ENCODE measurements at places on chromosomes 2 and 18. TPM values are rescaled to one million over a fixed set of nuclear protein-coding genes. Genes with fewer than 3 reads are reported as not detected.
A peak's percentile ranks its signal among the peaks of the same experiment; 100 is the strongest.

GKN1 gene
- total RNA-seq: not detected

DSG2 gene
- 0.10 TPM for total RNA-seq

IL36G gene
- total RNA-seq: 0.24 TPM

IL36B gene
- not detected for total RNA-seq

RAD51AP2 gene
- not detected for total RNA-seq

- no peak for DNase-seq
Measured at GRCh38 chr2:75123876-75124275, 75.4 kb downstream of the TACR1 start.

DNA sequence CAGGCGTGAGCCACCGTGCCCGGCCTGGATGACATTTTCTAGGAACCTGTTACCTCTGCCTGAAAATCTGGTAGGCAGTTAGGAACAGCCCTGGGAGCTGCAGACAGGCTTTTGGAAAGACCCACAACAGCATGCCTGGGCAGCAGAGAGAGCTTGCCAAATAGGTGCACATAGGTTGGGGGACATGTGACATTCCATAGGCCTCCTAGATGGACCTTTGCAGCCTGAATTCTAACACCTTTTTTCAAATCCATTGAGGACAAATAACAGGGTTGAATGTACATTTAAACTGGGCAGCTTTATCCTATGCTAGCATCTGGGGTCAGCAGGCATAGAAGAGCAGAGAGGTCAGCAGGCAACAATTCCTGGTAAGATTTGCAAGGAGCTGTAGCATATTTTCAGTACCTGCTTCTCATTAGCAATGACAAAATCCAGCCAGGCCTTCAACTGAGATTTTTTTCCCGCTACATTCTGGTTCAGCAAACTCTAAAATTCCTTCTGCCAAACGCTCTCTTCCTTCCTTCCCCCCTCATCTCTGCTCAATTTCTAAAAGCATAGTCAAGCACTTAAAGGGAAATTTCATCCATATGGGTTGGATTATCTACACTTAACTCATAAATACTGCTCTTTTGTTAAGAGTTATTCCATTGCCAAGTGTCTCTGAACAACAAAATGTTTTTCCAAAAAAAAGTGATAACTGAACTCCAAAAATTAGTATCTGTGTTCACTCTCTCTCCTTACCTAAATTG is 75.2 kb downstream of the SOWAHC start:
- no peak for DNase-seq

DNA sequence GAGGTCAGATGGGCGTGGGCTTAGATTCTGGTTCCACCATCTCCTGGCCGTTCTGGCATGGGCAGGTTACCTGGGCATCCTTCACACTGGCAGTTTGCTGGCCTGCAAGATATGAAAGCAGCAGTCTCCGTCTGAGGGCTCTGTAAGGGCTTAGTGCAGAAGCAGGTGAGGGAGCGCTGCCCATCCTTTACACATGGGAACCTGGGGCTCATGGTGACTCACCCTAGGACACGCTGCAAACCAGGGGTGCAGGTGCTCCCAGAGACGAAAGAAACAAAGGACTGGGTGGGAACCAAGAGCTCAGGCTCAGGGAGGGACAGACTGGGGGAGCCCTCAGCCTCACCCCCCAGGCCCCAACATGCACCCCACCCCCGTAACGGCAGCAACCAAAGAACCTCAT is 10.7 kb upstream of the ID2 start:
- no peak for DNase-seq

DNA sequence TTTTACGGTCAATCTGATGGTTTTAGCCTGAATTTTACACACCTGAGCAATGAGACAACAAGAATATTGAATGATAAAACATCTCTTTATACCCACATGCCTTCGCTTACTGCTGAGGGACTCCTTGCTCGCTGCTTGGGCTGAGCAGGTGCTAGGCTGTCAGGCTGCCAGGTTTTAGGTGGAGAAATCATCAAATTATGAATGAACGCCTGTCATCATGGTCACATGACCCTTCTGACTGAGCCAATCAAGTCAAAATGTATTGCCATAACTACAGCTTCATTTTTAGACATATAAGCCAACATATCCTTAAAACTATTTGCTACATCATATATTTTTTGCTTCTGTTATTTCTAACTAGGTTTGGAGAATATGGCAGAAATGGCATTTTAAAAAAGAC is 274.0 kb downstream of the LNPK start:
- no peak for DNase-seq

DNA sequence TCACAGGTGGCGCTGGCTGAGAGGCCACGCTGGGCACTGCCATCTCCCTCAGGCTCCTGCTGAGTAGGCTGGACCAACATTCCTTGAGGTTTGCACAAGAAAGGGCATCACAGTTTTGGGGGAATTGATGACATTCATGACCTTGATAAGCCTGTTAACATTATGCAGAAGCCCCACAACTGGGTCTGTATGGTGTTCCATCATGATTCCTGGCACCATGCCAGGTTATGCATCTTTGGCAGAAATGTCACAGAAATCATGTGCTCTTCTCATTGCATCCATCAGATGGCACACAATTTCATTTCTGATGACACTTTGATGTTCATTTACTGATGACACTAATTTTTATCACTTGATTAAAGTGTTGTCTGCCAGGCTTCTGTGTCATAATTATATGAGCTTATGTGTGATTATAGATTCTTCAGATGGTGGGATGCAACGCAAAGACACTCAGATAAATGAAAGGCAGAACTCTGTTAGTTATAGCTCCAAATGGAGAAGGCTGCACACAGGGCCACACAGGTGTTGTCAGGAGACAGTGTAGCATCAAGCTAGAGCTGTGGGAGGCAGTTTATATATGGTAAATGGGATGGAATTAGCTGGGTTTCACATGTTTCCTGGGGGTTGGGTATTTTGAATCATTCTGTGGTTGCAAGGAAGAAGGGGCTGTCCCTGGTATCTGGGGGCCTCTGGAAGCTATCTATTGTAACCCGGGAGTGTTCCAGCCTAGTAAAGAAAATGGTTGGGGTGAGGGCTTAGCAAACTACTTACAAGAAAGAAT is 191.3 kb downstream of the SLC39A10 start:
- peak; percentile 10 for DNase-seq

GRCh38 chr2:27653397-27653796 is 10.0 kb downstream of the SUPT7L start:
- peak; percentile 14 for DNase-seq

- peak; percentile 29 for DNase-seq
Measured at GRCh38 chr2:8437228-8437948, 244.5 kb upstream of the ID2 start.

GRCh38 chr2:235064976-235065375 is 113.2 kb downstream of the SH3BP4 start:
- no peak for DNase-seq

GRCh38 chr18:59631583-59632181 is 65.5 kb downstream of the CCBE1 start:
- peak; percentile 37 for DNase-seq

GRCh38 chr2:45909677-45910191 is 258.3 kb downstream of the PRKCE start:
- no peak for DNase-seq

GRCh38 chr18:9823805-9824473 is 61.8 kb upstream of the TXNDC2 start:
- peak; percentile 77 for DNase-seq

DNA sequence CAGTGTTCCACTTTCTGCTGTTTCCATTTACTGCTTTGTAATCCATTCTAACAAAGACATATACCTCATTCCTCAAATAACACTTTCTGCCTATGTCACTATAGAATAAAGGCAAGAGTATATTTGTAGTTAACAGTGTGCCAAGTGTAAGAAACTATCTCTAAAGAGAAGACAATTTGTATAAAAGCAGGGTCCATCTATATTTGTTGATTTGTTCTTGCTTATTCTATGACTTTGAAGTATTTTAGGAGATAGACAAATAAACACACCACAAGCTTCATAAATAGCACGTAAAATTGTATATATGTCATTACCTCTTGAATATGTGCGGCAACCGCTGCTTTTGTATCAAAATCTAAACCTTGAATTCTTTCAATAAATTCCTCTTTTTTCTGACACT is 56.0 kb downstream of the CCDC88A start:
- DNase-seq: no peak

DNA sequence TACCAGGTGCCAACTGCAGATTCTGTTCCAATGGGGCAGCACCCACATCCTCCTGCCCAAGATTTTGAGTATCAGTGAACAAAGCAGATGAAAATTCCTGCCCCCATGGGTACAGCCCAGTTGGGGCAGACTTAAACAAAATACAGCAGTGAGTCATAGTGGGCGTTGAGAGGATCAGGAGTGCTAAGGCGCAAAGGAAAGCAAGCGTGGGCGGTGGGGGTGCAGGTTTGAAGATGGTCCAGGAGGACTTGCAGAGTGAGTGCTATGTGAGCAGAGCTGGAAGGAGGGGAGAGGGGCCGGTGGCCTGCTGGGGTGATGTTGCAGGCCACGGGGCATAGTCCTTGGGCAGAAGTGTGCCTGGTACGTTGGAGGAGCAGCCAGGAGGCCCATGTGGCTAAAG is 24.7 kb downstream of the STEAP3 start:
- DNase-seq: peak; percentile 49

DNA sequence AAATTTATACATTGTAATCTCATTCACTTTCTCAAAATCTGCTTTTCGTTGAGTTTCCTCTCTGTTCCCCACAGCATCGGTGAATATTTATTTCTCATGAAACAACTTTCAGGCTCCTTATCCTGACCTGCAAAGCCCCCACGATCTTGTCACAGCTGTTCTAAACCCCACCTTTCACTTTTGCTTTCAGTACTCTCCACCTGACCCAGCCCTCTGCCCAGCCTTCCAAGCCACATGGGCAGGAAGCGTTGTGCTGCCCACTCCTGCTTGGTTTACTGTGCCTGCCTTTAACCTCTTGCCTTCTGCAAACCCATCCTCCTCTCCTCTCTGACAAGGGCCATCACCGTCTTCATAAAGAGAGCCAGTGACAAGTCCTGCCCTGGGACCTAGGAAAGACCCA is 262.5 kb downstream of the GALR1 start:
- DNase-seq: no peak

GRCh38 chr2:32250290-32250689 is 14.4 kb downstream of the NLRC4 start:
- no peak for DNase-seq

DNA sequence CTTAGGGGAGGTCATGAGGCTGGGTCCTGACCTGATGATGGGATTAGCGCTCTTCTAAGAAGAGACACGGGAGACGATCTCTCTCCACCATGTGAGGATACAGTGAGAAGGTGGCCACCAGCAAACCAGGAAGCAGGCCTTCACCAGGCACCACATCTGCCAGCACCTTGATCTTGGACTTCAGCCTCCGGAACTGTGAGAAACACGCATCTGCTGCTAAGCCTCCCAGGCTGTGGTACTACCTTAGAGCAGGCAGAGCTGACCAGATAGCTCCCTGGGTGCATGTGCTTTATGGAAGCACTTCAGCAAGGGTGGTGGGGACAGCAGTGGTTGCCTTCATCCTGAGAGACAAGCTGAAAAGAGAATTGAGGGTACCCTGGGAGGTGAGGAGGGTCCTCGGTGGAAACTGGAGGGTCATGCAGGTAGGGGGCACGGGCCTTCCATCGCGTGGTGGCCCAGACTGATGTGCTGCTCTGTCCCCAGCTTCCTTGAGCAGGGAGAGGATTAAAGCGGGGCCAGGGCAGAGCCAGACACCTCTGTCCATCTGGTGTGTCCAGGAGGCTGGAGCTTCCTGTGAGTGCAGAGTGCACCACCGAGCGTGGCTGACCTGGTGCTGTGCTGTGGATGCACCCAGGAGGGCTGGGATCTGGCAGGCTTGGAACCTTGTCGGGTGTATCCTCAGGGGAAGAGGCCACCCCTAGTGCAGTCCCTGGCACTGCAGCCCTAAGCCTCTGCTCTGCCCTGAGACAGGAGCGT is 42.9 kb upstream of the HS6ST1 start:
- DNase-seq: no peak

DNA sequence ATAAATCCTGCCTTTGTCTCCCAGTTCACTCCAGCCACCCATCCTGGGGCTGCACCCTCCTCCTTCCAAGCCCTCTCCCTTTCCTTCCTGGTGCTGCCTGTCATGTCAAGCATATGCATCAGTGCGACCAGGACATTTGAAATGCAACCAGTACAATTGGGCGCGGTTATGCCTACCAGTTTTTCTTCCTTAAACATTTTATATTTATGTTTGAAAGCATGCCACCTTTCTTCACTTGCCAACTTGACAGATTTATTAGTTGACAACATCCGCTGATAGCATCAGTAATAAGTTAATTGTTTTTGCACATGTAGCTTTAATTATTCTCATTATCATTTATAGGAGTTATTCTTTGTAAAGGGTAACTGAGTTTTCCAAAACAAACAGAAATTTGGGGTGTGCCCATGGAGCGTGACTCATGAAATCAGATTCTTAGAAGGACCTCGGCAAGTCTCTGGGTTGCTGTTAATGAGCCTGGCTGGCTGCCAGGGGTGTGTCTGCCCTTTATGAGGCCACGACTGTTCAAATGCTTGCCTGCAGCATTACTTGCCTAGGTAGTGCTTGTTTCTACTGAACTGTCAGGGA is 32.8 kb upstream of the IL1B start:
- DNase-seq: peak; percentile 99

- no peak for DNase-seq
Measured at GRCh38 chr2:218093879-218094278, 24.8 kb downstream of the RUFY4 start.

DNA sequence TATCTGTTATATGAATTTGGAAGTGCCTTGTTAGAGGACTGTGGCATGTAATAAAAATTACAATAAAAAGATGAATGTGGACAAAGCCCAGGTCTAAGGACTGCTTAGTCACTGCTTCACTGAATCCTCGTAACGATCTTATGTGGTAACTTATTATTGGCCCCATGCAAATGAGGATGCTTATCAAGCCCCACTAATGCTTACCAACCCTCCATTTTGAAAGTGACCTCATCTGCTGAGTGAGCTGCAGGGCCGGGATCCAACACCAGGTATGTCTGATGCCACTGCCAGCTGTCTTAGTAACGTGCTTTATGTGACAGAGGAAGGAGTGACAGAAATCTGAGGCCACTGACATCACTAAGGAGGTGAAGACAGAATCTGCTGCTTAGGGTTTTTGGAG is 65.3 kb upstream of the CCDC85A start:
- no peak for DNase-seq

GRCh38 chr2:30422444-30423040 is 24.5 kb upstream of the LCLAT1 start:
- peak; percentile 36 for DNase-seq

GRCh38 chr2:157194097-157194688 is 63.3 kb upstream of the GALNT5 start:
- peak; percentile 62 for DNase-seq

DNA sequence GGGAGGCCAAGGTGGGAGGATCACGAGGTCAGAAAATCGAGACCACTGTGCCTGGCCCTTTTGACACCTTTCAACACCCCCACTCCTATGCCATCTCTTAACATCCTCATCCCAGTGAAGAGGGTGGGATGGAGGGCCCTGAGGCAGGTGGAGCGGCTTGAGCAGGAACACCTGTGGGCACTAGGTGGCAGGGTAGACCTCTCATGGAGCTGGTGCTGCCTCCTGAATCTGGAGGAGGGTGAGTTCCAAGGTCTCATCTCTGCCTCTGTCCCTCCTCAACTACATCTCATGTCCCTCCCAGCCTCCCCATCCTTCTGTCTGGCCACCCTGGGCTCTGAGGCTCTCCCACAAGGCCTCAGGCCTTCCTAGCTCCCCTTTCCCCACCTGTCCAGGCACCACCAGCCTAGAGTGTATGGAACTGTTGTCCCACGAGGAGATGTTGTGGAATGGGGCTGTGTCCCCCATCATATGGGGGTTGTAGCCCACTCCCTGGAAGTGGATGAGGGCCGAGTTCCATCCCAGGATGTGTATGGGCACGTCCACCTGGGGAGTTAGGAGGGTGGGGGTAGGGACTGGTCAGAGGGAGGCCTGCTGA is 17.0 kb upstream of the CRYBA2 start:
- no peak for DNase-seq

GRCh38 chr2:240464514-240465241 is 29.2 kb downstream of the GPC1 start:
- DNase-seq: no peak
